ENCODE measurements at places on chromosomes 7 and 10. TPM values are rescaled to one million over a fixed set of nuclear protein-coding genes. Genes with fewer than 3 reads are reported as not detected.

GRCh38 chr7:106372595-106373318 is 88.0 kb upstream of the NAMPT start:
- H3K4me1 ChIP-seq, result no peaks in the 10 kb centered on the region
- no peak overlapping the region for H3K4me3 ChIP-seq
- no peaks in the 10 kb centered on the region for H3K27me3 ChIP-seq
- DNase-seq, result no peak
- H3K27ac ChIP-seq, result no peak overlapping the region
- no peaks in the 10 kb centered on the region for H3K36me3 ChIP-seq

The ANXA8L1 gene
- not detected for total RNA-seq

The GHITM gene
- total RNA-seq, result 77.2 TPM

- H3K4me1 ChIP-seq, result no peaks in the 10 kb centered on the region
- no peaks in the 10 kb centered on the region for H3K36me3 ChIP-seq
- no peaks in the 10 kb centered on the region for H3K27me3 ChIP-seq
- DNase-seq, result no peak
These were observed 7.1 kb downstream of the CNTNAP2 start for GRCh38 chr7:146123715-146124114.

DNA sequence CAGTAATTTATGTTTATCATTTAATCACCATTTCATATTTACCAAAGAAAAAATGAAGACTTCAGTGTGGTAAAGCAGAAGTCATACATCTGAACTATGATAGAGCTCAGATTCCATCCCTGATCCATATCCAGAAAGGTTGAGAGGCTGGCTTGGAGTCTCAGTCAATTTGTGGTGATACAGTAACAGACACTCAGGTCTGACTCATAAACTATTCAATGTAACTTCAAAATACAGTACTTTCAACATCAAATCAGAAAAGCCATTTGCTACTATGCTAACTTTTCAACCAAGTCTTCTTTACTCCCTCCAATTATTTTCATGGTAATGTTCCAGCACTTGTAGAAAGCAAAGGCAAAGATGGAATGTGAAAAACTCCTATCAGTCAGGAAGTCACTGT is 190.4 kb downstream of the HDAC9 start:
- H3K4me3 ChIP-seq, result no peak overlapping the region
- no peak for DNase-seq
- no peak overlapping the region for H3K27ac ChIP-seq
- H3K36me3 ChIP-seq, result no peaks in the 10 kb centered on the region

- no peaks in the 10 kb centered on the region for H3K36me3 ChIP-seq
- H3K4me3 ChIP-seq, result no peak overlapping the region
- DNase-seq, result peak; percentile 37
- no peaks in the 10 kb centered on the region for H3K4me1 ChIP-seq
- no peaks in the 10 kb centered on the region for H3K27me3 ChIP-seq
These were observed 150.4 kb downstream of the DNAJB6 start for GRCh38 chr7:157487046-157487770.

All from ascending aorta (tissue), 2 donors.